Dorsolateral prefrontal cortex (tissue), 122 donors: ENCODE measurements at places on chromosomes 16 and 17. TPM values are rescaled to one million over a fixed set of nuclear protein-coding genes. Genes with fewer than 3 reads are reported as not detected.

WNK4 gene
- total RNA-seq, result not detected

CCL5 gene
- not detected for total RNA-seq

CDRT15L2 gene
- total RNA-seq, result not detected

CACNG4 gene
- total RNA-seq, result 4.9 TPM

TBC1D3 gene
- not detected for total RNA-seq

UQCRC2 gene
- 373 TPM for total RNA-seq

NGFR gene
- total RNA-seq, result 6.1 TPM

DNA sequence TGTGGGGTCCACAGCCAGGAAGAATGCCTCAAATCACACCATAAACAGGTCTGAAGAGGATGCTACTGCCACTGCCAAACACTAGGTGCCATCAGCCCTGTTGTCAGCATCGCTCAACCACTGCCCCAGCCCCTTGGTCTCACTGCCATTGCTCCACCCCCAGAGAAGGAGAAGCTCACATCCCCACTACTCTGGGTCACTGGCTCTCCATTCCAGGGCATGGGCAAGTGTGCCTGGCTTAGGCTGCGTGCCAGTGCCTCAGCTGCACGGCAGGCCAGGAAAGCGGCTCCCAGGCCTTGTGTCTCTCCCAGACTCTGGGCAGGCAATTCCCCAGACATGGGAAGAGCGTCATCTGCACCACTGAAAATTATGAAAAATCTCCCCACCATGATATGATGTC is 1.2 kb upstream of the IGSF6 start:
- no peak for DNase-seq

DNA sequence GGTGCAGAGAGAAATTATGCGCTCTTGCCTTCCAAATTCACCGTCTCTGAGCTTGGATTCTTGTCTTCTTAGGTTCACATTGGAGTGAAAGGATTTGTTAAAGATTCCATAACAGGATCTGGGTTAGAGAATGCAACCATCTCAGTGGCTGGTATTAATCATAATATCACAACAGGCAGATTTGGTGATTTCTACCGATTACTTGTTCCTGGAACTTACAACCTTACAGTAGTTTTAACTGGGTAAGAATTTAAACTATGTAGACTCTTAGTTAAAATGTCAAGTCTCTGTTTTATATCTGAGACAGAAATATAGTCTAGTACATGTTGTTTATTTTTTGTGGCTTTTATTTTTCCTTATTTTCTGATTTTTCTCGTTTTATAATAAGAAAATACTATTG is 42.9 kb downstream of the CPD start:
- DNase-seq, result no peak

DNA sequence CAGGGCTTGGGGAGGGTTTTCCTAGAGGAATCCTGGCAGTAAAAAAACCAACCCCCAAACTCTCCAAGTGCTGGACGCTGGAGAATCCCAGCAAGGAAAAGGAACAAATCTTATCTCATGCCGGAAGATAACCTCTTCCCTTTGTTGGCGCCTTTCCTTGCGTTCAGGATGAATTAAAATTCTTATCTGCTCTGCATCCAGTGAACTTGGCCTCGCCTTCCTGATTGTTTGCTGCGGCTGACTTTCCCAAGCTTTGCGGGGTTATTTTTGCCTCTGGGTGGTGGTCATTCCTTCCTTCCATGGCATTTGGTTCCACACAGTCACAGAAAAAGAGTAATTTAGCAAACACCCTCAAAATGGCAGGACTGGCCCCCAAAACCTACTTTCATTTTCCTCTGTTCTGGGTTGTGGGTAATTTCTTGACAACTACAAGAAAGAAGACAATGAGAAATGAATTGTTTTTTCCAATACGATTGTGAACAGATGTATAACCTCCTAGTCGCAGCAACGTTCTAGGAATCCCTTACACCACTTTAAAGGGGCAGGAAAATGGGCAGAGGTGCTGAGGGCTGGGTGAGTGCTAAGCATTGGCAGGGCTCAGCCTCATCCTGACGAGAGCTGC is 77.8 kb downstream of the MRC2 start:
- no peak for DNase-seq

DNA sequence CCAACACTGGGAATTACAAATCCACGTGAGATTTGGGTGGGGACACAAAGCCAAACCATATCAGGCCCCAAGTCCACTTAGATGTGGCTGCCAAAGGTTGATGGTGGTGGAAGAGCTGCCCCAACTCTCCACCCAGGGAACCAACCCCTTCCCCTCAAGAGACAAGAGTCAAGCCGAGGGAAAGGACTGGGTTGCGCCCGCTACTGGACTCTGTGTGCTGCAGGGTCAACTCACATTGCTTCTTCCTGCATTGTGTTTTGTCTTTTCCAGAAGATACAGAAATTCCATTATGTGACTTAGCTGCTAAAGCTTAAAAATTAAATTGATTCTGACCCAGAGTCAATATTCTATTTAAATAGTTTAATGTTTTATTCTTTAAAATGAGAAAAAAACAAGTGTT is 58.5 kb downstream of the ADAMTS18 start:
- no peak for DNase-seq

DNA sequence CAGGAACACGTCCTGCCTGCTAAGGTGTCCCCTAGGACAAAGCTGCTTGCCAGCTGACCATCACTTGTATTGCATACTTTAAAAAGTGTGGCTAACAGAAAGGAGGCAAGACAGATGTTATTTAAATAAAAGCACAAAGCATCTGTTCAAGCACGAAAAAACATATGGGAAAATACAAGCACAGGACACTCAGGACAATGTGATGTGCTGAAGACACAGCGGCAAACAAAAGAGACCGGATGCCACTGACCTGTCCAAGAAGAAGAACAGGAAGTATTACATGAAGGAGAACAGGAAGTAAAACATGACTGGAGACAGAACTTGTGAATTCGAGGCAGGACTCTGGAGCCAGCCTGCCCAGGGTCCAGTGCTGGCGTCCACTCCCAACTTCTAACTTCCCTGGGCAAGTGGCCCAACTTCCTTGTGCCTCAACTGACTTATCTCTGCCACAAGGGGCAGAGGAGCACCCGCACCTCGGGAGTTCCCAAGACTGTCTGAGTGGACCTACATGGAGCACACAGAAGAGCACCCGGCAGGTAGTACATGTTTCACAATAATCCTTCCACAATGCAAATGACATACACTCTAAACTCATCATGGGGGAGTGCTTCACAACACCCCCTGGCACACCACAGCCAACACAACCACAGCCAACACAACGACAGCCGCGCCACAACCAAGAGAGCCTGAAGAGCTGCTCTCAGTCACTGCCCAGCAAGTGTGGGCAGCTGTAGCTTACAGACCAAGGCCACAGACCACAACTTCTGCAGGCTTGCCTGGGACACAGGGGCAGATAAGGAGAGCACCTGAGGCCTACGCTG is 36.6 kb downstream of the ANKRD11 start:
- DNase-seq, result no peak

GRCh38 chr16:14337303-14338191 is 266.4 kb downstream of the MRTFB start:
- DNase-seq, result no peak

DNA sequence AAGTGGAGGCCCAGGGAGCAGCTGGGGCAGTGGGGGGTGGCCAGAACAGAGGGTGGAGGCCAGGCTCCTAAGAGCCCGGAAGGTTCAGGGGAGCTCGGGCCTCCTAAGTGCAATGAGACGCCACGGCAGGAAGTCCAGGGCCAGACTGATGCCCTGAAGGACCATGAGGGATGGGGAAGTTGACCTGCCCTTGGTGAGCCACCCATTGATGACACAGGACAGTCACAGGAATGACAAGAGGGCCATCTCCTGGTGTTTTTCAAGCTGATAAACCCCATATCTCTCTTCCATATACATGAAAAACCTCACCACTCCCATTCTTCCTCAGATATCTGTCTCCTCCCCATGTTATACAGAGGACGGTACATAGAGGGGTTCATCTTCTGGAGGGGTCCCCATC is 5.8 kb upstream of the MRPL58 start:
- DNase-seq, result no peak

DNA sequence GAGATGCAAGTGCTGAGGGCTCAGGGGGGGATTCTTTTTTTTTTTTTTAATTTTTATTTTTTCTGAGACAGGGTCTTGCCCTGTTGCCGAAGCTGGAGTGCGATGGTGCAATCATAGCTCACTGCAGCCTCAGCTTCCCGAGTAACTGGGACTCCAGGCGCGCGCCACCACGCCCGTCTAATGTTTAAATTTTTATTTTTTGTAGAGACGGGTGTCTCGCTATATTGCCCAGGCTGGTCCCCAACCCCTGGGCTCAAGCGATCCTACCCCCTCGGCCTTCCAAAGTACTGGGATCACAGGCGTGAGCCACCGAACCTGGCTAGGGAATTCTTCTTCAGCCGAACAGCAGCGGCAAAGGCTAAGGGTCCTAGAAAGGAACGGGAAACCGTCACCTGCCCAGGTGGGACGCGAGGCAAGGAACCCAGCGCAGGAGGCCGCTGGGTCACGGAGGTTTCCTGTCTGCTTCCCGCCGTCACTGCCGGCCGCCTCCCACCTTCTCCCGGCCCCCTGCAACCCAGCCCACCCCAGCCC is 13.3 kb upstream of the OR1F1 start:
- no peak for DNase-seq

DNA sequence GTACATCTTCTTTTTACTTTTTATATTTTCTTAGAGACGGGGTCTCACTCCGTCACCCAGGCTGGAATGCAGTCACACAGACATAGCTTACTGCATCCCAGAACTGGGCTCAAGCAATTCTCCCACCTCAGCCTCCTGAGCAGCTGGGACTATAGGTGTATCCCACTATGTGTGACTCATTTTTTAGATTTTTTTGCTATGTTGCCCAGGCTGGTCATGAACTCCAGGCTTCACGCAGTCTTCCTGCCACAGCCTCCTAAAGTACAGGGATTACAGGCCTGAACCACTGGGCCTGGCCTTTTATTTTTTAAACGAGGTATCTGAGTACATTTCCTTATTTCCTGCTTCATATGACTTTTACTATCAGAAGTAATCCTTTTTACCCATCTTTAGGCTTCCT is 48.0 kb downstream of the GLG1 start:
- no peak for DNase-seq

DNA sequence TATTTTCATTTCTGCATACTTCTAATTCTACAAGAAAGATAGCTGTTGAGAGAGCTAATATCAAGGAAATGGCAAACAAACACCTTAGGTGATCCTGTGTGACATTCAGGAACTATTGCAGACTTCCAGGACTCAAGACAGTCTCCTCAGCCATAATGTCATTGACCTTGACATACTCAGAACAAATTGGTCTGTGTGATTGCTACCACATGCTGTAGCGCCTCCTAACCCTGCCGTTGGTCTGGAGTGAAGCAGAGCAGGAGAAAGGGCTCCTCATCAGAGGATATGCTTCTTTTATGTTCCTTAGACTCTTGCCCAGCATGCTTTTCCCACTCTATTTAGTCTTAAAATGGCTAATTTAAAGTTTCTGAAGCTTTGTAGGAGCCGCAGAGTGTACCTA is 194.2 kb upstream of the TBX2 start:
- no peak for DNase-seq

- no peak for DNase-seq
Measured at GRCh38 chr16:87375426-87376135, 8.0 kb downstream of the FBXO31 start.

DNA sequence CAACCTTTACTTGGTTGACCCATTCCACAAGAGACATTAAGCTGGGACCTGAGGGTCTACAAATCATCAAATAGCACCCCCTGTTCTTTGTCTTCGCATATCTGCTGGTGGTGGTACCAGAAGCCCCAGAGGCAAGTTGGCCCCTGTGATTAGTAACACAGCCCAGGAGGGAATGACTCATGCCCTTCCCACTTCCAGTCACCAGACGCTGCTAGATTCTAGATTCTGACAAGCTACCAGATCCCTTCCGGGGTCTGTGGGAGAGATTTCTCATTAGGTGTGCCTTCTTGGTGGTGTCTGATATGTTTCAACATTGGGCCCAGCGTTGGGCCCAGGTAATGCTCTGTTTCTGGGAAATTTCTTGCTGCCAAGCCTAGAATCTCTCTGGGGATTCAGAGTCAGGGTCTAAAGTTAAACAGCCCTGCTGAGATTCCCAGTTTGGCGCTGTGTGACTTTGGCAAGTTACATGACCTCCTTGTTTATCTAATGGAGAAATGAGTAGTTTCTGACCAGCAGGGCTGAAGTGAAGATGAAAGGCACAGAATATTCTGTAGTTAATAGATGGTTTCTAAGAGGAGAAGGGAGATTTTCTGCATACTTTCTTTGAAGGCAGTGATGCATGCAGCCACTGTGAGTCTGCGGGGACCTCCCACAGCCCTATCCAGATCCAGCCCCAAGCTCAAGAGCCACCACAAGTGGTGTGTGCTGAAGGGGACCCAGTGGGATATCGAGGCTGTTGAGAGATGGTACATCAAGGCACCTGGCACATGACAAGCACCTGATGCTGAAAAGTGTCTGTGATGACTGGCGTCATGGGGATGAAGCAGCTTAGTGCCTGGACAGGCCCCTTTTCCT is 3.9 kb downstream of the TRPV2 start:
- no peak for DNase-seq

- DNase-seq, result no peak
Measured at GRCh38 chr16:21339269-21339641, 61.2 kb upstream of the CRYM start.

GRCh38 chr17:36071751-36072150 is 7.7 kb downstream of the CCL18 start:
- no peak for DNase-seq
